Cardiac muscle cell (in vitro differentiated cells and primary cell): ENCODE measurements at places on chromosomes 11 and 22. TPM values are rescaled to one million over a fixed set of nuclear protein-coding genes. Genes with fewer than 3 reads are reported as not detected.

The CLDN5 gene
- total RNA-seq, result 0.74 and 1.0 TPM in 2 replicates

GRCh38 chr11:117361432-117361831 is 33.8 kb downstream of the CEP164 start:
- no peak for DNase-seq

DNA sequence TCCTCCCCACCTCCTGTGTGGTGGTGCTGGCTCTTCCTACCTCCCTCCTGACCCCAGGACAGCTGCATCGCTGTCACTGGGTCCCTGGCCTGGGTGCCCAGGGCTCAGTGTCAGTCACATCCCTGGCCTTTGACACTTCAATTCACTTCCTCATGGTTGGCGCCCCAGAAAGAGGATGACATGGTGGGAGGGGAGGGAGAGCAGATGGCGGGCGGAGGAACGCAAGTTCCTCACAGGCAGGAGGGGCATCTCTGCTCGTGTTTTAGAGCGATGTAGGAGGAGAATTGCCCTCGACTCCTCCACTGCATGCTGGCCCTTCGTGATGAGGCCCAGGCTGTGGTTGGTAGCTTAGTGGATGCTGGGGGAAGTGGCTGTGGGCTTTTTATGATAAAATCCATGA is 35.1 kb upstream of the KRTAP5-7 start:
- DNase-seq, result no peak

DNA sequence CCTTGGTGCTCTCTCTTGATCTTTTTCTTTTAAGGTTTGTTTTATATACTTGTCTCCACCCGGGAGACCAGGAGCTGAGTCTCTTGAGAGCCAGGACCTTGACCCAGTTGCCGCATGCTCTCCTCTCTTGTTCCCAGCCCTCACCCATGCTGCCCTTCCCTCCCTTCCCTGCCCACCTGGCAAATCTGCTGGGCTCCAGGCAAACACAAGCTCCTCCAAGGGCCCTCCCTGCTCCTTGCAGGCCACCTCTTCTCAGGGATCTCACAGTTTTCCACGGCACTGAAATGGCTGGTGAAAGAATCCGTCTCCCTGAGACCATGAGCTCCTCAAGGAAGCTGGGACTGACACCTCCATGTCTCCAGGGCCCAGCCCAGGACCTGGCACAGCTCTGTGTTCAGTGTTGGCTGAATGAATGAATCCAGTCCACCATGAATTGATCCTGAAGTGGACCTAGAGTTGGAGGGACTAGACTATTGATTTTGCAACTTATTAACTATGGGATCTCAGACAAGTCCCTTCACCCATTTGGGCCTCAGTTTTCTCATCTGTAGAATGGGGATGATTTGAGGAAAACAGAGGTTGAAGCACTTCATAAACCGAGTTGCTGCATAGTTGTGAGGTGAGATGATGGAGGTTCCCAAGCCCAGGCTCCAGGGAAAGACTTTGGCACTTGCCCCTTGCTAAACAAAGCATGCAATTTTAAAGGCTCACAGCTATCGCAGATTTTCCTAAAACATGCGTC is 25.1 kb upstream of the FBLN1 start:
- no peak for DNase-seq
